ENCODE measurements at places on chromosomes 6 and 20. TPM values are rescaled to one million over a fixed set of nuclear protein-coding genes. Genes with fewer than 3 reads are reported as not detected.

The IL17F gene
- not detected for total RNA-seq

The DOK5 gene
- 9.6 TPM for total RNA-seq

The CRISP2 gene
- total RNA-seq, result not detected

The EDN3 gene
- total RNA-seq, result not detected

The NNAT gene
- total RNA-seq, result 8.4 TPM

The PNPLA1 gene
- total RNA-seq, result not detected

The NSFL1C gene
- 71.4 TPM for total RNA-seq

The TMEM244 gene
- total RNA-seq, result not detected
